HepG2 (cell line): ENCODE measurements at places on chromosomes 16 and 17. TPM values are rescaled to one million over a fixed set of nuclear protein-coding genes. Genes with fewer than 3 reads are reported as not detected.

ELMO3 gene
- 0.58 and 2.6 TPM in 2 replicates for total RNA-seq

FOXO3B gene
- total RNA-seq: 2.1 and 2.7 TPM in 2 replicates

WFDC1 gene
- total RNA-seq: not detected in 2 replicates

FOXF1 gene
- total RNA-seq: not detected in 2 replicates

STXBP4 gene
- total RNA-seq: 36.1 and 53.9 TPM in 2 replicates

HS3ST2 gene
- total RNA-seq: not detected in 2 replicates

SCN4A gene
- 0.02 TPM in 1 of 2 replicates, not detected in the other for total RNA-seq

IGSF6 gene
- total RNA-seq: not detected in 2 replicates

CUEDC1 gene
- 4.2 and 7.4 TPM in 2 replicates for total RNA-seq

RAB26 gene
- total RNA-seq: 0.45 and 0.86 TPM in 2 replicates

IL32 gene
- 115 and 127 TPM in 2 replicates for total RNA-seq

CD7 gene
- total RNA-seq: 29.7 and 67.6 TPM in 2 replicates

LRRC37A gene
- total RNA-seq: 0.67 and 0.97 TPM in 2 replicates

CHP2 gene
- not detected in 2 replicates for total RNA-seq

NPTX1 gene
- total RNA-seq: not detected in 2 replicates

SEPTIN12 gene
- total RNA-seq: 0.22 TPM in 1 of 2 replicates, not detected in the other

HSD17B1 gene
- 0.77 and 0.93 TPM in 2 replicates for total RNA-seq

COX6A2 gene
- total RNA-seq: not detected in 2 replicates

TP53TG3B gene
- not detected in 2 replicates for total RNA-seq
